ENCODE measurements at places on chromosomes 12 and 14.

DNA sequence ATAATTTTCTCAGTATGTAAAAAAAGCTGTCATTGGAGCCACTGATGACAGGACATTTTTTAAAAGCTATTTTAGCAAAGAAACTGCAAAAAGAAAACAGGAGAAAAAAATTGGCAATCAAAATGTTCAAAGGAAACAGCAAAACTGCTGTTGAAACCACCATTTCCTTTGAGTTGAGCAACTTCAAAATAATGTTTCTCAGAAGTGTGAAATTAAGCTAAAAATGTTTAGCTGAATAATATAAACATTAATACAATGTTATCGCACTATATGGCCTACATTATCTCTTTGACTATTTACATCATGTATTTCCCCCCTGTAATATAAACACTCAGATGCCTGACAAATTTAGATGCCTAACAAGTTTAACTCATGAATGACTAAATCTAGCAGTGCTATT lies 23.4 kb upstream of the GLIPR1 start:
- DNase-seq: no peak

- DNase-seq: no peak
Observed at GRCh38 chr14:104393199-104393897, 186.2 kb upstream of the C14orf180 start.

DNA sequence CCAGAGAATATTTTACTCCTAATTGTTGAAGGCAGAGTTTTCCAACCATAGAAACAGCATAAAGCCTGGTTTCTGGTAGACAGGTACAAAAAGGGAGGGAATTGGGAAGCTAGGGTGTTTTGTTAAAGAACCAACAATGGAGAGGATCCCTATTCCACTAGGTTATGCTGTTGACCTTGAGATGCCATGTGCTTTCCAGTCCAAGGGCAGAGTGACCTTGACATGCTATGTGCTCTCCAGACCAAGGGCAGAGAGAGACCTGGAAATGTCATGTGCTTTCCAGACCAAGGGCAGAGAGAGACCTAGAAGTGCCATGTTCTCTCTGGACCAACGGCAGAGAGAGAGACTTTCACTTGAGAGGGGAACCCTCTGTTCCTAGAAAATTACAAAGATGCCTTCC lies 1043.8 kb upstream of the FBXO33 start:
- no peak for DNase-seq

- DNase-seq: peak; percentile 4
Observed at GRCh38 chr14:52961060-52961639, 10.3 kb upstream of the FERMT2 start.

DNA sequence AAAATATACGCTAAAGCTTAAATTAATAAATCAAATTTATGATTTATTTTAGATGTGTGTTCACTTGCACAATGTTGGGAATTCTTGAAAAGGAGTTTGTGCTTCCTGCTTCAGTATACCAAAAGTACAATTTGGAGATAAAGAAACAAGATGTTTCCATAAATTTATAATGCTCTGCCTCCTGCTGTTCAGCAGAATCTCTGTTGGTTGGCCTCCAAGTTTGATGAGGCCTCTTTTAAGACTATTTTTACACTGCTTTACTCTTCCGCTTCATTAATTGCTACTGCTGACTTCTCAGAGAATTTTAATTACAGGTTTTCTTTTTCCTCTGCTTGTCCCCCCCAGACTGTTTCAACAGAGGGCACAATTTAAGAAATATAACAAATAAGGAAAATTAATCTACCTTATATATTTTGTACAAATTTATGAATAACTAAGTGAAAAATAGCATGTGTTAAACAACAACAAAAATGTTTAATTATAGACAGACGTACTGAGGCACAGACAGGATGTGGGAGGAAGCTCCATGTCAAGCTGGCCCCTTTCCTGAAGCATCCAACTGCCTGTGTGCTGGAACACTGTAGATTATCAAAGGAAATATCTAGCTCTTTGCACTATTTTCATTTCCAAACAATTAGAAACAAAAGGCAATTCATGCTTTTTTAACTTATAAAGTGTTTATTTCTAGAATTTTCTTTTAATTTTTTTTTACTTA lies 83.9 kb downstream of the PIK3C2G start:
- no peak for DNase-seq

DNA sequence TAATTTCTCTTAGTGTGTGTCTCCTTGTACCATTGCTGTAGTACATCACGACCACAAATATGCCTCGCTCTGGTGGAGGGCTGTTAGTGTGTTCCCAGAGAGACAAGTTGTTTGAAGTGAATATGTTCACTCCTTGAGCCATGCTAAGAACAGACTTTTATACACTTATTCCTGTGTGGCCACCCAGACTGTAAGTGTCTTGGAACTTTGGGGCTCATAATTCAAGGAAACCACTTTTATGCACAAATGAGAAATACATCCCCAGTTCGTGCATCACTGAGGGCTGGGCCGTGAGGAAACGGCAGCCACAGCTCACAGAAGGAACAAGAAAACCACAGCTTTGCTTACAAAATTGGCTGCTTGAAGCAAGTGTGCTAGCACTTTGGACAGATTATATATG lies 362.2 kb upstream of the DDHD1 start:
- no peak for DNase-seq

GRCh38 chr12:44465139-44465538 lies 411.0 kb downstream of the NELL2 start:
- DNase-seq: no peak

DNA sequence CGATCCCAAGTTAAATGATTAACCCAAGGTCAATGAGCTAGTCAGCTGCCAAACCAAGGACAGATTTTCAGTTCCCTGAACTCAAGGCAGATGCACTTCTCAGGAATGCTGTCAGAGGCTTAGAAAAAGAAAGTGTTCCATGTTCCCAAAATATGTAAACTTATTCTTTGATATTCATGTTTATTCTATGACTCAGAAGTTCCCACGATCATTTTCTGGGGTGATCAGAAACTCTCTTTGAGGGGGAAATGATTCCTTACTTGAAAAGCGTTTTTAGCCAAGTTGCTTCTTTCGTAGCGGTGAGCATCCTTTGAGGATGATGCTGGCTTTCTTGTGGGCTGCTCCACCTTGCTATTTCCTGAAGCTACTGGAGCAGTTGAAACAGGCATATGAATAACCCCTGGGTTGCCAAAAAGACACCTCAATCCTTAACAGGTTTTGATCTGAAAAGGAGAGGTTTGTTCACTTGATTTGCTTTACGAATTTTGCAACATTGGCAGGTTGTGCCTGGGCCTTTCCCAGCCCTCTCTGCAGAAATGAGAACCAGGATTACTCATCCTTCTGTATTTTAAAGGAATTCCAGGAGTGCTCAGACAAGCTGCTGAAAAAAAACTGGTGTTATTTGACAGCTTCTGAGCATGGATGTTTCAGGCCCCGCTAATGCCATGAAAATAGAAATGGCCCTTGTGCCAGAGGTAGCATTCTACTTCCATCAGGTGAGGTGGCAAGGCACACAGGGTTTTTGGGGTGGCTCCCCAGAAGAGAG lies 121.4 kb upstream of the HIF1A start:
- DNase-seq: no peak

DNA sequence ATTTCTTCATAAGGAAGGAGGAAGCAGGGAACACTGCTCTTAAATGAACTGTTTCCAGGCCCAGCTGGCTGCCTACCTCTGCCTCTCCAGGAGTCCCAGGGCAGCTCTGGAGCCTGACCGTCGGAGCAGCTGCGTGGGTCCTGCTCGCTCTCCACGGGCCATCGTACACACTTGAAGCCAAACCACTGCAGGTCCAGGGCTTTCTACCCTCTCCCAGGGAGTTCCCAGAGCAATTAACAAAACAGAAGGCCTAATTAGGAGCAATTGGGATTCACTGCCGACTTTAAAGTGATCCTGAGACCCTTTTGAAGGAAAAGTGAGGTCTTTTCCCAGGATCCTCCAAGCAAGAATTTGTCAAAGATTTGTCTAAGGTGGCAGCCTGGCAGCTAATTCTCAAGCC lies 76.9 kb downstream of the OTX2 start:
- DNase-seq: no peak

DNA sequence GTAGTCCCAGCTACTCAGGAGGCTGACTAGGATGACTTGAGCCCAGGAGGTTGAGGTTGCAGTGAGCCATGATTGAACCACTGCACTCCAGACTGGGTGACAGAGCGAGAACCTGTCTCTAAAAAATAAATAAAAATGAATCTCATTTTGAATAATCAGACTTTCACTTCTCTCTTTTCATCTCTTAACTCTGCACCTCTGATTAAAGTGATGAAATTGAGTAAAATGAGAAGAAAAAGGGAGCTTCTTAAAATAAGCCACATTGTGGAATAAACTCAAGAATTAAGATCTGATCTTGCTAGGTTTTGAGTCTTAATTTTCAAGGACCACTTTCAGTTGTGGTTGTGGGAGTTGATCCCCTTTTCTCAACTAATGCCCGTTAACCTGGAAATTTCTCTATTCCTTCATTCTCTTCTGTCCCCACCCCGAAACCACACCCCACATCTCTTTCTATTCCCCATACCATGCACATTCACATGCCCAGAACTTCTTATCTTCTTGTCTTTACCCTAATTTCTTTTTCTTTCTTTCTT lies 70.9 kb upstream of the ETV6 start:
- no peak for DNase-seq

DNA sequence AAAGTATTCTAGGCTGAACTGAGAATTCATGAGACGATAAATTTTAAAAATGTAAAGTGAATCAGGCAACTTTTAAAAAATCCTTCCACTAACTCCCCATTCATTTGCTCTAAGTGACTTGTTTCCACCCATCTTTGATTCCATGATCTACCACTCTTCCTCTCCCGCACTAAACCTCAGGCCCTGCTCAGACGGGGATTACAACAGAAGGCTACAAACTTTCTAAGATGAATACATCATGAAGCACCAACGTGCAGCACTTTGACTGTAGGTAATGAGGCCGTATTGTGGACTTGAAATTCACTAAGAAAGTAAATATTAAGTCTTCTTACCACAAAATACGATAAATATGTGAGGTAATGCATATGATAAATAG lies 30.0 kb downstream of the TMEM132D start:
- no peak for DNase-seq

GRCh38 chr12:42332301-42333285 lies 6.6 kb downstream of the PPHLN1 start:
- no peak for DNase-seq

GRCh38 chr12:14833952-14834351 lies 9.4 kb downstream of the ART4 start:
- no peak for DNase-seq

GRCh38 chr12:121626853-121627640 lies 717 bp downstream of the ORAI1 start:
- peak; percentile 75 for DNase-seq
